Tongue (tissue), 3 donors: ENCODE measurements at places on chromosomes 12 and 14.

GRCh38 chr12:81245907-81246570, 168.2 kb downstream of the ACSS3 start:
- DNase-seq = peak; percentile 48

GRCh38 chr12:95674631-95675030, 115.9 kb downstream of the NTN4 start:
- DNase-seq = peak; percentile 96

GRCh38 chr14:24348186-24348585, 8.4 kb upstream of the RIPK3 start:
- DNase-seq = no peak

DNA sequence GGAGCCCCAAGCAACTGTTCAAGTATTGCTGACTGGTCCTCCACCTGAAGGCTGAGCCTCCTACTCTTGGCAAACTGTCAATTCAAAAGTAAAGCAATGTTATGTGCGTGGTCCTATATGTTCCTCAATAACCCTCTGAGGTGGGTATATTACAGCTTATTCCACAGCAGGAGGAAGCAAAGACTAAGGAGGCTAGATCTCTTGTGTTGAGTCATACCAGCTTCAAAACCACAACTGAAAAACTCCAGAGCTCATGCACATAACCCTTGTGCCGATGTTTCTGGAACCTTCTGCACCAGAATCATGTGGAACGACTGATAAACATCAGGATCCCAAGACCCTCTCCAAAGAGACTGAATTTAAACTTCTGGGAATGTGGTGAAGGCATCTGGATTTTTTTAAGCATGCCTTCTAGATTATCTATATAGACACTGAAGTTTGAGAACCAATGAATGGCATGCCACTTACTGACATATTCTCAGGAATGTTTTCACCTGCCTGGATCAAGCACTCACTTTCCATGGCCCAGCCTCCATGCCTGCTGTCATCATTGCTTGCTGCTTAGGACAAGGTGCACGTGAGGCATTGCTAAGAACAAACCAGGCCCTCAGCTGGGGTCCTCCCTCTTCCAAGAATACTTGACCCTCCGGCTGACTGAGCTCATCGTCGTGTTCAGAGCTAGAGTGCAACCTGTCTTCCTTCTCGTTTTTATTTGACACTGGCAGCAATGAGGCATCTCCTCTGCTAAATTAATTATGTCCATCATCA, 194.7 kb downstream of the BCL11B start:
- DNase-seq = no peak

DNA sequence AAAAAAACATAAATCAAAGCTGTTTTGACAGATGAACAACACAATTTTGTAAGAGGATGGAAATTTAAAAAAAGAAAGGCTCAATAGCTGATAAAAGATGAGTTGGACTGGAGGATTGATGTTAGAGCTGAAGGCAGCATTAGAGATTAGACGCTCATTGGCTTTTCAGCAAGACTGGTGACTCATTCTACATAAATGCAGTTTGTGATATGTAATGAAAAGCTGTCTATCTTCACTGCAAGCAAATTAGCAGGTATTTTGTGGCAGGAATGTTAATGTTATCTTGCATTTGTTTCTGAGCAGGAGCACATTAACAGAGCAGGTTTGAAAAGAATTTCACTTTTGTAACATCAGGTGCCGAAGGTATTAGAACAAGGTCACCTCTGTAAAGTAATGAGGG, 442.7 kb upstream of the NOVA1 start:
- no peak for DNase-seq

- DNase-seq = peak; percentile 21
Observed at GRCh38 chr14:37138898-37139297, 33.5 kb downstream of the SLC25A21 start.

DNA sequence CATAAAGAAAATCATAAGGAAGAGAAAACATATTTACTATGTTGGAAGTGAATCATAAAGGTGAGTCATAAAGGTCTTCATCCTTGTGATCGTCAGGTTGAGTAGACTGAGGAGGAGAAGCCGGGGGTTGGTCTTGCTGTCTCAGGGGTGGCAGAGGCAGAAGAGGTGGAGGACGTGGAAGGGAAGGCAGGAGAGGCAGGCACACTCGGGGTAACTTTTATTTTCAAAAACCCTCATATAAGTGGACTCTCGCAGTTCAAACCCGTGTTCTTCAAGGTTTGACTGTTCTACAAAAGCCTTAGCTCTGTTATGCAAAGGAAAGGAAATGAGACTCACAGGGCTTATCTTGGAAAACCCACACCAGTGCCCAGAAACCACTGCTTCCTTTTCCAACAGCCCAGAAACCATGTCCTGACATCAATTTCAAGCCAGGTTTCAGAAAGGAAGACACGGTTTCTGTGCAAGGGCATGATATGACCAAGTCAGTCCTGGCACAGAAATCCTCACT, 14.0 kb downstream of the SMCO2 start:
- DNase-seq = no peak

- no peak for DNase-seq
Observed at GRCh38 chr12:87305481-87305880, 723.7 kb downstream of the C12orf50 start.

GRCh38 chr12:20596061-20596460, 99.1 kb upstream of the SLCO1C1 start:
- DNase-seq = no peak

GRCh38 chr12:124776125-124776513, 87.5 kb downstream of the SCARB1 start:
- DNase-seq = no peak

- DNase-seq = no peak
Observed at GRCh38 chr12:110688446-110689280, at the start of gene HVCN1. Gene HVCN1, minus strand, starts transcription at chr12:110689115. Its CDS starts 5,870 bp downstream, at chr12:110683245.

DNA sequence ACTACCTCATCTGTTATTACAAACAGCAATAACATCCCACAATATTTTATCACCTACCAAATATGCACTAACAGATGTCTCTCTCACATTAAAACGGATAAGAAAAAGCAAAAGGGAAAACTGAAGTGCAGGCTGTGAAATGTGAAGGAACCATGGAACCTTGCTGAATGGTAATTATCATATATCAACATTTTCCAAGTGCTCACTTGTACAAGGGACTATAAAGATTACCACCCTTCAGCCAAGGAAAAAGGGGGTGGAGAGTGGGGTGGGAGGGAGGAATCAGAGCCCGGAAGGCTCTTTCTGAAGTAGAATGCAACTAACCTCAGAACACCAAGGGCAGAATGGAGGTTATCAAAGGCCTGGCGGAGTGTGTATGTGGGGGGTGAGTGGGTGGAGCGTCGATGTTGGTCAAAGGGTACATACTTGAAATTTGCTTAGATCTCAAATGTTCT, 1.2 kb downstream of the SNX6 start:
- DNase-seq = no peak

GRCh38 chr12:111792155-111792855, 25.6 kb downstream of the ALDH2 start:
- DNase-seq = no peak

DNA sequence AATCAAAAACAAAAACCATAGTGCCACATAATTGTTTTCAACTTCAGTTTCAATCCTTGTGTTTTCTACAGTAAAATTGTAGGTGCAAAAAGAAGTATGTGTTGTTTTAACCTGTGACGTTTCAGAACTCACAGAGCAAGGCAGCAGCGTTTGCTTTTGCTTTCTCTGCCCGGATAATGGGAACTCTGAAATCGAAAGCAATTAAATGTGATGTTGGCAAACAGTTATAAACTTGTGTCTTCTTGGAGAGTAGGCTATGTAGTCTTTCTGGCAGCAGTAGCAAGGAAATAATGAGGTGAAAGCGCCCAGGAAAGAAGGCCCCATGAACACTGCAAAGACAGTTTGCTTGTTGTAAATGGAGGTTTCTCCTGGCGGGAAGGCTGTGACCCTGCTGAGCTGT, 39.1 kb downstream of the FNTB start:
- DNase-seq = no peak

DNA sequence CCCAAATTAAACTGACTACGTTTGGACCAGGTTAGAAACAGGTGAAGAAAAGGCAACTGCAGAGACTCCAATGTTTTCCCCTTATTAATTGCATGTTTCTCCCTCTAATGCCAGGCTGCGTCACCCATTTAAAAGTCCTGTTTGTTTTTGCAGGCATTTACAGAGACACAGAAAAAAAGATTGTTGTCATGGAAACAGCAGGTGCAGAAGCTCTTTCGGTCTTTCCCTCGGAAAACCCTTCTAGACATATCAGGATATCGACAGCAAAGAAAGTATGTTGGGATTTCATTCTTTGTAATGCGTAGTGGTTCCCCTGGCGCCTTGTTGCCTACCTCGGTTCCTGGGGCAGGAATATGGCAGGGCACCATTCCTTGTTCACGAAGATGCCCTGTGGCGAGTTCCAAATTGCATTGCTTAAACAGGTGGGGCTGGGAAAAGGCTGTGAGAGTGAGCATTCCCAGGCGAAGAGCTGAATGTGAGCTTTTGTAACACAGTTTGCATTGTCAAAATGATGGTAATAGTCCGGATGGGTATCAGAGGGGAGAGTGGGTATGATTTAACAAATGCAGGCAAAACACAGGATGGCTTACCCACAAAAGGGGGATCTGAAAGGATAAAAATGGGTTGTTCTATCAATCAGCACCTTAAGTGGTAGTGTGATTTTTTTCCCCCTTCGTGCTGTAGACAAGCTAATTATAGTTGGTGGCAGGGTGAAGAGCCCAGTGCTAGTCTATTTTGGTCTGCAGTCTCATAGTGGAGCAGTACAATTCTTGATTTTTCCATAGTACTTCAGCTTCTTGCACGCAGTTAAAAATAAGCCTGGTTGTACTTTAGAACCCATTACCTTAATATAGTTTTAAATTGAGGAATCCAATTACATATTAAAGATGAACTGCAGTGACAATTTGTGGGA, 132.4 kb downstream of the GCH1 start:
- DNase-seq = no peak

DNA sequence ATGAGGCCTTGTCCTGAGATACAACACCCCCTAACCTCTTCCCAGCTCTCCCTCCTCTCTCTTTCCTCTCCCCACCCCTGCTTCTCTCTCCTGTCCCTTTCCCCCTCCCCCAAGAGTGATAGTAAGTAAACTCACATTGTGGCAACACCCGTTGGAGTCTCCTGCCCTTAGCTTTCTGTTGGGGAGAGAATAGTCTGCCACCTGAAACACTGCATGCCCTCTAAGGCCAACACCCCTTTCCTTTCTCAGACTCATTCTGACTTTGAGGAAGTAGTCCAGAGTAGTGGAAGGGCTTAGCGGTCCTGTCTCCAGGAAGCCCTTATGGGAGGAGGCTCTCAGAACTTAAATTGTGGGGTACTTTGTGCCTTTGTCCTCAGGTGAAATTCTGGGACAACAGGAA, 95.2 kb downstream of the PRKCH start:
- DNase-seq = no peak

GRCh38 chr12:92608151-92609091, 94.4 kb upstream of the PLEKHG7 start:
- peak; percentile 65 for DNase-seq
